Fibroblast of lung (primary cell): ENCODE measurements at places on chromosomes 7 and 10. TPM values are rescaled to one million over a fixed set of nuclear protein-coding genes. Genes with fewer than 3 reads are reported as not detected.
A peak's percentile ranks its signal among the peaks of the same experiment; 100 is the strongest.

GRCh38 chr7:128358233-128358632, 3.3 kb downstream of the PRRT4 start:
- DNase-seq = no peak

The AOAH gene
- total RNA-seq = not detected in 2 replicates

DNA sequence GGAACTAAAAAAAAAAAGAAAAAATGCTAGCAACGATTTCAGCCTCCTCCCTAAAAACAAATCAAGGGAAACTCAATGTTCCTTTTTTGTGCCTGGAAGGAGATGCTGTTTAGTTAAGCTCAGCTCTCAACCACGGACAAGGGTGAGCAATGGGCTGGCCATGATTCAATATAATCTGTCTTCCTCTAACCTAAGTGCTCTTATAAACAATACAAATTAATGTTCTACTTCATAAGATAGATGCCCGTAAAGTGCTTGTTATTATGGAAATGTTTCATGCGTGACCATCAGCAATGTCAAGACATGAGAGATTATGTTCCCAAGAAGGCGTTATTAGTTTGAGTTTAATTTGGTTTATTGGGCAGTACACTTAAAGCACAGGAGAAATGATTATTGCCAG, 320.3 kb downstream of the SFMBT2 start:
- DNase-seq = peak; percentile 95

GRCh38 chr7:15995027-15995426, 308.5 kb upstream of the MEOX2 start:
- no peak for DNase-seq

GRCh38 chr7:107939573-107940489, 48.8 kb downstream of the DLD start:
- peak; percentile 95 for DNase-seq

- DNase-seq = peak; percentile 5
Observed at GRCh38 chr7:94434042-94434441, 39.3 kb downstream of the COL1A2 start.

DNA sequence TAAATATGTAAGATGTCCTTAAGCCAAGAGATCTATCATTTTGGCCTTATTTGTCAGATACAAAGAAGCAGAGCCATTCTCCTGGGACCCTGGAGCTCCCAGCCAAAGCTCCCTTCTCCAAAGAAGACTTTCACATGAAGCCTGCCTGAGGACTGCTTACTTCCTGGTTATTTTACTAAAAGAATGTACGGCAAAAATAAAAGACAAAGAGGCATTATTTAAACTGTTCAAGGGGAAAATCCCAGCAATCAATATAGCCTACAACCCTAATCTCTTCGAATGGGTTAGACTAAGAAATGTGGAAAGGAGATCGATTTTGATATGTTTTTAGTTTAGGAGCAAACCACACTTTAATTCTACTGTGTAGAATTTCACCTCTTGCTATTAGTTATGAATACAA, 237.9 kb upstream of the CTBP2 start:
- no peak for DNase-seq

The GIMAP7 gene
- not detected in 2 replicates for total RNA-seq
